Naive B cell (primary cell): ENCODE measurements at places on chromosomes 2 and 18.

GRCh38 chr2:40130251-40130994 lies 321.5 kb downstream of the SLC8A1 start:
- no peak for DNase-seq

DNA sequence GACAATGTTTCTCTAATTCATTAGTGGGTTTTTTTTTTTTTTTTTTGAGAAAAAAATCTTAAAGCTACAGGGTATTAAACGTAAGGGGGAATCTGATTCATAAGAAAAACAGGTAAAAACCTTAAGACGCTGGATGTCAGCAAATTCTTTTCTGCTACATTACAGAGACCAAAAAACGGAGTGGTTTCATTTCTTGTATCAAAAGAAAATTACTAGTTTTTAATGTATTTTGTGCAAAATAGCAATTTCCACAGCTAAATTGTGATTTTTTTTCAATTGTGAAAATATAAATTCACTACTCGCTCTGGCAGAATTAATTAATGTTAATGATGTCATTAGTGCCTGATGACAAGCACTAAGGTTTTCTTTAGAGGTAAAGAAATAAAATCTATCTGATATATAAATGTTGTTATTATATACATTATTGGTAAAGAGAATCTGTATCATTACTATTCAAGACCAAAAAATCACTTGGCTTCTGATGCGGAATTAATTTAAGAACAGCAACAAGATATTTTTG lies 9.9 kb downstream of the OTX1 start:
- DNase-seq = no peak

DNA sequence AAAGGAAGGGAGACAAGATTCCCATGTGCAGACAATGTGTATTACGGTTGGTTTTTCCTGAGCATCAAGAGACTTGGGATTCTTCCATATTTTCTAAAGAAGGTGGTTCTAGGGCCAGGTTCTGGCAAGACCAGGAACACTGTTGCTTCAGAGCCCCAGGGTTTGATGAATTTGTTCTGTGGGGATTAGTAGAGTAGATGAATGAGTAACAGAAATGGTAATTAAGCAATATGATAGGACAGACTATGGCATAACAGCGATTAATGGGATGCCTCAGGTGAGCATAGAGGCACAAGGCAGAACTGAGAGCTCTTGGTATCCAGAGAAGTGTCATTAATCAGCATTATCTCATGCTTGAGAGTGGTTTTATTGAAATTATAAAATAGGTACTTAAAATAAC lies 82.8 kb upstream of the PNPT1 start:
- DNase-seq = no peak

DNA sequence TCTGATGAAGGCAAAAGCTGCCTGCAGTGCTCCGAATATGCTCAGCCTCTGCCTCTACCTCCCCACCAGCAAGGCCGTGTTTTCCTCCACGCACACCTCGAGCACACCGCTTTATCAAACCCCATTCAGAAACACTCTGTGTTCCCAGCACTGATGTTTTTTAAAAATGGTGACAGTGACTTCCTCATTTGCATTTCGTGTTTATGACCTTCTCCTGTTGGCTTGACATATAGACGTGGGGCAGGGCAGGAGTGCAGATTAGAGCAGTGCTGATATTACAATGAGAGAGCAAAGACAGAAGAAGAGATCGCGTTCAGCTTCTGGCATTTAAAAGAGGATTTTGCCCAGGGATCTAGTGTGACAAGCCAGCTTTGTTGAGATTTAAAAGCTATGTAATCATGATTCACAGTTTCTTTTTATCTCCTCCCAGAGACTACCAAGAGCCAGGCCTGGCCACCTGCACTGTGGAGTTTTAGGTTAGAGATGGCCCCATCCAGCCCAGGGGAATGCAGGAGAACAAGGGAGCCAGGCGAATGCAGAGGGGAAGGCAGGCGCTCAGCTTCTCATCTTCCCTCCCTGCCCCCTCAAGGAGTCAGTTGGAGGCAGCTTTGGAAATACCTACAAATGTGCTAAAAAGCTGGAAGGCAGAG lies 61.5 kb upstream of the NEDD4L start:
- DNase-seq = no peak

DNA sequence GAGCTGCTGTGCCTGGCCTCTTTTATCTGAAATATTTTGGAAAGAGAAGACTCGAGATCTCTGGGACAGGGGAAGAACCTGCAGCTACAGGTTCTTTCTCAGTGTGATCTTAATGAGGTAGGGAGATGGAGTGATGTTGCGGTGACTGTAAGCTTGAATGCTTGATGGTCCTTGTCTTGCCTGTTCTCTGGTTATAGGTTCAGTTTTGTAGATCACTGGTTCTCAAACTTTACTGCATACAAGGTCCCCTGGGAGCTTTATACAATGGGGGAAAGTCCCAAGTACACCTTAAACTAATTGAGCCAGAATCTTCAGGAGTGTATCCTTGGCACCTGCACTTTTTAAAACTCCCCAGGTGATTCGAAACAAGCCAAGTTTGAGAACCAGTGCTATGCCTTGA lies 136.7 kb upstream of the CXCR4 start:
- peak; percentile 68 for DNase-seq

DNA sequence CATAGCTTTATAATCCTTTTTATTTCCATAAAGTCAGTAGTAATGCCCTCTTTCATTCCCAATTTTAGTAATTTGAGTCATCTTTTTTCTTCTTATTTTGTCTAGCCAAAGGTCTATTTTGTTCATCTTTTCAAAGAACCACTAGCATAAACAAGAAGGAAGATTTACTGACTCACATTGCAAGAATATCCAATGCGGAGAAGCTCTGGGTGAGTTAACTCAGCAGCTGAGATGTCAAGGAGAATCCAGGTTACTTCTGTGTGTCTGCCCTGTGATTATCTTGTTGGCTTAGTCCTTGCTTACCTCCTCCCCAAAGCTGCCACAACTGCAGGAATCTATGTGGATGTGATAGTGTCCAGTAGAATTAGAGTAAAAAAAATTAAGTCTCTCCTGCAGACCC lies 311.4 kb upstream of the NCKAP5 start:
- DNase-seq = no peak
